ENCODE measurements at places on chromosomes 16 and 17. TPM values are rescaled to one million over a fixed set of nuclear protein-coding genes. Genes with fewer than 3 reads are reported as not detected.

PIK3R5 gene
- 0.11 TPM for total RNA-seq

DNA sequence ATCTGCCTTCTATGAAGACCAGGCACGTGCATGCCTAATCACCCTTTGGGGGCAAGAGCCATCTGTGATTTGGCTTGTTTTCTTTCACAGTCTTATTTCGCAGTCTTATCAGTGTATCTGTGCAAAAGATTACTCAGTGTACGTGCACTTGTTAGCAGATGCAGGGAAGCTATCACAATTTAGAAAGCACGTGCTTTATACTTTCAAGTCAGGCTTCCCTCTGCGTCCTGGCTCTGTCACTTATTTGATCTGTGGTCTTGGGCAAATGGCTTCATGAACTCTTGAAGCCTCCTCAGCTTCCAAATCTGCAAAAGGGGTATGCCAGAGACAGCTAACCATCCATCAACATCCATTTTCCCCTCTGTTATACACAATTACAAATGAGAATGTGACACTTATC lies 246.4 kb downstream of the XYLT1 start:
- H3K36me3 ChIP-seq = no peaks in the 10 kb centered on the region
- no peaks in the 10 kb centered on the region for H3K27me3 ChIP-seq
- DNase-seq = no peak
- H3K4me3 ChIP-seq = no peak overlapping the region
- H3K27ac ChIP-seq = no peak overlapping the region
- H3K4me1 ChIP-seq = peaks cover 19% of the 10 kb centered on the region

CD300A gene
- not detected for total RNA-seq

DNA sequence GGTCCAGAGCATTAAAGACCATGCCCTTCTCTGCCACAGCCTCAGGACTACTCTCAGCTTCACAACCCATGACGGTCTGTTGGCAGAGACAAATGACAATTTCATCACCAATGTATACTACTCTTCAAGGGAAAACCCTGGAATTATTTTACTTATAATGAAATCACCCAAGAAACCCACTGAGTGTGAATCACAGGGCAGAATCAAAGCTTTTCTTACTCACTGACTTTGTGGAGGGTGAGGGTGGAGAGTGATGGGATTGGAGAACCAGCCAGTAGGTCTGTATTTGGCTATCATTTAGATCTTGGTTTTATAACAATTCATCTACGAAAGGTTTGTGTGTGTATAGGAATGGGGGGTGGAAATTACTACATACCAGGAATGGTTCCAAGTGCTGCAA lies 442.6 kb downstream of the SHISA9 start:
- no peaks in the 10 kb centered on the region for H3K4me1 ChIP-seq
- H3K27ac ChIP-seq = no peak overlapping the region
- H3K27me3 ChIP-seq = no peaks in the 10 kb centered on the region
- H3K36me3 ChIP-seq = no peaks in the 10 kb centered on the region
- no peak for DNase-seq

GRCh38 chr16:49514073-49514980 lies 140.7 kb downstream of the C16orf78 start:
- no peak for DNase-seq
- no peak overlapping the region for H3K4me3 ChIP-seq
- no peaks in the 10 kb centered on the region for H3K36me3 ChIP-seq
- no peaks in the 10 kb centered on the region for H3K27me3 ChIP-seq

SLC16A13 gene
- total RNA-seq = 0.25 TPM

DNA sequence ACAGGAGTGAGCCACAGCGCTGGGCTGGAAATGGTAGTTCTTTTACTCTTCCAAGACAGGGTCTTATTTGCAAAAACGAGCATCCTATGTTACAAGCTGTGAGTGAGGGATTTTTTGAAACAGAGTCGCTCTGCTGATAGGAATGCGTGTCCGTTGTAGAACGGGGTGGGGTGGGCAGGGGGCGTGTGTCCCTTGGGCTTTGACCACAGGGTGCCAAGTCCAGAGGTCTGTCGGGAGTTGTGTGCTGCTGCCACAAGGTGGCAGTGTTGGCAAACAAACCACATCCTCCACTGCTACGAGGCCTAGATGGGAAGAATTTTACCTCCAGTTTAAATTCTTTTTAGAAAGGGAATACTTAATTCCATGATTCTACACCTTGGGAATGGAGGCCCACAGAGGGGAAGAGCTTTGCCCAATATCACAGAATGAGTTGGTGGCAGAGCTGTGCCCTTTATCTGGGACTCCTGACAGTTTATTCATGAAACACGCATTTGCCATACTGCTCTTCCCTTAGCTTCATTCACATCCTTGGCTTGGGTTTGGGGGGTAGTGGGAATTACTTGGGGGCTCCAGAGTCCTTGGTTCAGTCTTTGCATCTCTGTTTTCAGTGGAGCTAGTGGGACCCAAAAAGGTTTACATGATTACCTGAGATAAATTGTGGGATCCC lies 30.6 kb upstream of the ETV4 start:
- no peaks in the 10 kb centered on the region for H3K36me3 ChIP-seq
- no peak overlapping the region for H3K4me3 ChIP-seq
- H3K4me1 ChIP-seq = peaks cover 23% of the 10 kb centered on the region
- no peak overlapping the region for H3K27ac ChIP-seq

DNA sequence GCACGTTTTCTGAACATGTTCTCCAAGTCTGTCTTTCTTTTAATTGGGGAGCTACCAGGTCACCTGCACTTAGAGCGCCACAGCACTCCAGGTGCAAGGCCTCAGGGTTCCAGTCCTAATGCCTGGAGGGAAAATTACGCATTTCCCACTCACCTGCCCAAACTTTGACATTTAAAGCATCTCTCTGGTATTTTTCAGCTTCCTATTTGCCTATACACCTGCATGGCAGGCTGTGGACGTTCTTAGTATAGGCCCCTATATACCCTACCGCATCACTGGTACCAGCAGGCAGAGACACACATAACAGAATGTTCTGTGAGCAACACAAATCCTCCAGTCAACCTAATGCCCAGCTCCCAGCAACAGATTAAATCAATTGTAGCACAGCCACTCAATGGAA lies 213.3 kb downstream of the MRTFB start:
- no peak for DNase-seq
- no peaks in the 10 kb centered on the region for H3K36me3 ChIP-seq
- no peaks in the 10 kb centered on the region for H3K27me3 ChIP-seq
- H3K27ac ChIP-seq = no peak overlapping the region
- H3K4me3 ChIP-seq = no peak overlapping the region

DNA sequence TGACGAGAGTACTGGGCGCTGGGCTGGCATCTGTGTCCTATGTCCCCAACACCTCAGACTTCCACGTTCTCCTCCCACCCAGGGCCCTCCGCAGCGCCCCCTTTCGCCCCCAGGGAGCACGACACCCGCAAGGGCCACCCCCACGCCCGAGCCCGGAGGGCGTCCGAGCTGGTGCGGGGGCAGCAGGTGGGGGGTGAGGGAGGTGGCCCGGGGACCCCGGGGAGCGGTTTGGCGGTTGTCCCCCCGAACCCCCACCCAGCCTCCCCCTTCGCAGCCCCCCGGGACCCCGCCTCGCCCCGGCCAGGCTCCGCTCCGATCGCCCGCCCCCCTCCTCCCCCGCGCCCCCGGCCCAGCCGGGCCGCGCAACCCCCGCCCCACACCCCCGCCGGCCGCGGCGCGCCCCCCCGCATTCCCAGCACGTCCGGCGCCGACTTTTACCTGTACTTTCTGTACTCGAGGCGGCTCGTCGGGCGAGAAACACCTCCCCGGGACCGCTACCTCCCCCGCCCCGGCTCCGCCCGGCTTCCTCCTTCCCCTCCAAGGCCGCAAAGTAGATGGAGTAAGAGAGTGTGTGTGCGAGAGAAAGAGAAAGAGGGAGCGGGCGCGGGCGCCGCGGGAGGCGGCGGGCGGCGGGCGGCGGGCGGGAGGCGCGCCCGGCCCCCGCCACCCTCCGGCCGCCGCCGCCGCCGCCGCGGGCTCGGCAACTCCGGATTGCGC lies 901 bp downstream of the CDYL2 start:
- no peaks in the 10 kb centered on the region for H3K27me3 ChIP-seq
- H3K4me3 ChIP-seq = peak overlapping the region; percentile 73
- DNase-seq = peak; percentile 61
- H3K4me1 ChIP-seq = peaks cover 11% of the 10 kb centered on the region
- H3K36me3 ChIP-seq = no peaks in the 10 kb centered on the region
- no peak overlapping the region for H3K27ac ChIP-seq

SDF2 gene
- 52.3 TPM for total RNA-seq

DNA sequence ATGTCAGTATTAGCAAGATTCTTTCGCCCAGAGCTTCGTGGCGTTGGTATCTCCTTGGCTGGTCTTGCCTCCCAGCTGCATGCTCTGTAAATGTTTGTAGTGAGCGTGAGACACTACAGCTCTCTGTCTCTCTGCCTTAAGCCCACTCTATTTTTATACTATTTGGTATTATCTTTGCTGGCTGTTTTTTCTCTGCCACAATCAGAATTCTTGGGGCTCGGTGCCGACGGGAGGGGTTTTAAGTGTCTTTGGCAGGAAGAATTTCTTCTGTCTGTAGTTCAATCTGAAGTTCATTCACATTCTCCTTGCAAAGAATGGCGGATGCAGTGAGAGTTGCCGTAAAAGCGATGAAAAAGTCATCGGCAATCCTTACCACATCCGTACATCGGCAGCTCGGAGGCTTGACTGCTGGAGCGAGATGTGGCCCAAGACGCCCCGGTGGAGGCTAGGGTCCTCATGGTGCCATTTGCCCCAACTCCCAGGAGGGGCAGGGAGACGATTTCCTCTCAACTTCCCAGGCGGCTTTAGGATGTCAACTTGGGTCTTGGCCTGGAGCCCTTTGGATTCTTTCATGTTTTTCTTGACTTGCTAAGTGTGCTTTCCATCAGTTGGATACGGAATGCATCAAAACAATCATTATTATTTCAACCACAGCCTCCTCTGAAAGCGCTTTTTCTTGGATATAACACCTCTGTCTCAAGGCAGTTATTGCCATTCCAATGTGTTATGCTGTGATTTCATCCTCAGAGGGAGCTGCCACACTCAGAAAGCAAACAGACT lies 132.3 kb upstream of the SDK2 start:
- H3K27me3 ChIP-seq = peaks cover 34% of the 10 kb centered on the region
- no peaks in the 10 kb centered on the region for H3K4me1 ChIP-seq
- no peaks in the 10 kb centered on the region for H3K36me3 ChIP-seq
- no peak overlapping the region for H3K4me3 ChIP-seq
- DNase-seq = no peak

GRCh38 chr17:50482516-50482915 lies 3.9 kb downstream of the RSAD1 start:
- no peaks in the 10 kb centered on the region for H3K27me3 ChIP-seq
- DNase-seq = peak; percentile 99
- H3K27ac ChIP-seq = peak overlapping the region; percentile 97

DNA sequence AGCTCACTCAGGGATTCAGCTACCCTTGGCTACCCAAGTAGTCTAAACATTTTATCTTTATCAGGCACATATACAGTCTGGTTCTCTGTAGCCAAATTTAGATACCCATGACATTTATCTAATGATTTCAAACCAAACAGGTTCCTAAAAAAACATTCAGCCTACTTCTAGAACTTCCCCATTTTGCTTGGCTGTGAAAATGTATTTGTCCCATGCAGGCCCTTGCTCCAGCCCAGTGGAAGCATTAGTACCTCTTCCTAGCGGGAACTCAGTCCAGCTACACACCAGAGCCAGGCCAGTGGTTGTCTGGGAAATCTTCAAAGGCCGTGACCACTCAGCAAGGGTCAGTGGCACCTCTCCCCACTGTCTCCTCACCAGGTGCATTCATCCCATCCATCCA lies 26.2 kb upstream of the NAGLU start:
- no peak for DNase-seq
- H3K4me1 ChIP-seq = no peaks in the 10 kb centered on the region
- H3K4me3 ChIP-seq = no peak overlapping the region
- peaks cover 13% of the 10 kb centered on the region for H3K36me3 ChIP-seq

PLD6 gene
- total RNA-seq = 0.65 TPM

DNA sequence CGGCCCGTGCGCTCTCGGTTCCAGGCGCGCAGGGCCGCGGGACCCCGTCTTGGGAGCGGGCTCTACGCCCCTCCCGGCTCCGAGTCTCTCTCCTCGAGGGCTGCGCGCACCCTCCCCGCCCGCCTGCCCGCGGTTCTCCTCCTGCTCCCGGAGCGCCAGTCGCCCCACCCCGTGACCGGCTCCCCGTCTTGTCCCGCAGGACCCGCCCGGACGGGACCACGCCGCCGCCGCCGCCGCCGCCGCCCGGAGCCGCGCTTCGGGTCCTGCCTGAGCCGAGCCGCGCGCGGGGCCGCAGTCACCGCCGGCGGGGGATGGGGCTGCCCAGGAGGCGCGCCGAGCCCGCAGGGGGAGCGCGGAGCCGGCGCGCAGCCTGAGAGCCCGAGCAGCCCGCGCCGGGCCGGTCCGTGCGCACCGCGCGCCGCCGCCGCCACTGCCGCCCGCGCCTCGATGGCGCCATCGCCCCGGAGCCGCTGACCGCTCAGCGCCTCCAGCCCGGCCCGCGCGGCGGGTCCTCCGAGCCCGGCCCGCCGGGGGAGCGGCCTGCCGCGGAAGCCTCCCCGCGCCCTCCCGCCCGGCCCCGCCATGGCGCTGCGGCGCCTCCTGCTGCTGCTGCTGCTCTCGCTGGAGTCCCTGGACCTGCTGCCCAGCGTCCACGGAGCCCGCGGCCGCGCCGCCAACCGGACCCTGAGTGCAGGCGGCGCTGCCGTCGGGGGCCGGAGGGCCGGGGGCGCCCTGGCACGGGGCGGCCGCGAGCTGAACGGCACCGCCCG lies at the start of gene SHISA6:
Gene SHISA6 (plus strand): TSS at position 373 of the 770 bp plus-strand sequence.
- no peak within 1 kb of the TSS for H3K27ac ChIP-seq
- H3K36me3 ChIP-seq = no peaks in the 10 kb centered on the region
- H3K4me1 ChIP-seq = no peaks in the 10 kb centered on the region

GRCh38 chr17:17416007-17416399 lies 60.8 kb upstream of the MED9 start:
- H3K27me3 ChIP-seq = no peaks in the 10 kb centered on the region
- no peak overlapping the region for H3K4me3 ChIP-seq
- peaks cover 48% of the 10 kb centered on the region for H3K4me1 ChIP-seq
- H3K36me3 ChIP-seq = no peaks in the 10 kb centered on the region
- peak overlapping the region; percentile 89 for H3K27ac ChIP-seq
- DNase-seq = peak; percentile 85

- H3K4me1 ChIP-seq = peaks cover 6% of the 10 kb centered on the region
- no peak for DNase-seq
- no peak overlapping the region for H3K4me3 ChIP-seq
- no peaks in the 10 kb centered on the region for H3K27me3 ChIP-seq
Observed at GRCh38 chr17:76410328-76410965, 26.0 kb downstream of the SPHK1 start.

- H3K36me3 ChIP-seq = peaks cover 68% of the 10 kb centered on the region
- peaks cover 9% of the 10 kb centered on the region for H3K4me1 ChIP-seq
- H3K4me3 ChIP-seq = no peak overlapping the region
- H3K27me3 ChIP-seq = no peaks in the 10 kb centered on the region
- no peak for DNase-seq
Observed at GRCh38 chr16:27531826-27532800, 17.6 kb downstream of the GTF3C1 start.

- no peaks in the 10 kb centered on the region for H3K4me1 ChIP-seq
- no peak overlapping the region for H3K4me3 ChIP-seq
- no peak overlapping the region for H3K27ac ChIP-seq
- peaks cover 13% of the 10 kb centered on the region for H3K27me3 ChIP-seq
- no peak for DNase-seq
Observed at GRCh38 chr17:45759761-45760160, 24.4 kb upstream of the CRHR1 start.

- peaks cover 4% of the 10 kb centered on the region for H3K4me1 ChIP-seq
- no peak overlapping the region for H3K27ac ChIP-seq
- H3K36me3 ChIP-seq = peaks cover 75% of the 10 kb centered on the region
- H3K4me3 ChIP-seq = no peak overlapping the region
Observed at GRCh38 chr17:76056882-76057281, 15.4 kb downstream of the SRP68 start.

GRCh38 chr17:18968945-18969887 lies 17.3 kb downstream of the SLC5A10 start:
- H3K4me1 ChIP-seq = peaks cover 10% of the 10 kb centered on the region
- H3K36me3 ChIP-seq = no peaks in the 10 kb centered on the region
- peak; percentile 87 for DNase-seq
- H3K27me3 ChIP-seq = no peaks in the 10 kb centered on the region
- peak overlapping the region; percentile 14 for H3K27ac ChIP-seq

ACLY gene
- 139 TPM for total RNA-seq
